ENCODE measurements at places on chromosomes 2 and 18.

DNA sequence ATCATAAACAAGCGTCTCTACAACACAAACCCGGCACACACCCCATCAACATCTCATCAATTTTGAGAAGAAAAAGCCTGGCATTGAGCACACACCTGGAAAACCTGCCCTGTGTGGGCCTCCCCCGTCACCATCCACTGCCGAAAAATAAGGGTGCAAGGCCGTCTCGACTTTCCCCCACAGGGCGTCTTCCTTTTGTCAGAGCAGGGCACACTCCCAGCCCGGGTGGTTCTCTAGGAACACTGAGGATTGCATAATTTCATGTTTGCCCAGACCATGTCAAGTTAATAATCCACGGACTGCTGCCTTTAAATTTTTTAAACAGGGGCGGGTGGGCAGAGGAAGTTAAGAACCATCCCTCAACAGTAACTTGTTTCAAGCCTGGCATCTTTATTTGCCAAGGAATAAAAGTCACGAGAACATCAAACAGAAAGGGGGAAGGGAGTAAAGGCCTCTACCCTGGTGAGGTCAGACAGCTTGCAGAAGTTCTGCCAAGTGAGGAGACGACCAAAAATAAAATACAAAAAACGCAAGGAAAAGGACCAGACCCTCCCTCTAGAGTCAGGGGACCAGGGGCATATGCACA lies 2.1 kb downstream of the TFCP2L1 start:
- DNase-seq: no peak

DNA sequence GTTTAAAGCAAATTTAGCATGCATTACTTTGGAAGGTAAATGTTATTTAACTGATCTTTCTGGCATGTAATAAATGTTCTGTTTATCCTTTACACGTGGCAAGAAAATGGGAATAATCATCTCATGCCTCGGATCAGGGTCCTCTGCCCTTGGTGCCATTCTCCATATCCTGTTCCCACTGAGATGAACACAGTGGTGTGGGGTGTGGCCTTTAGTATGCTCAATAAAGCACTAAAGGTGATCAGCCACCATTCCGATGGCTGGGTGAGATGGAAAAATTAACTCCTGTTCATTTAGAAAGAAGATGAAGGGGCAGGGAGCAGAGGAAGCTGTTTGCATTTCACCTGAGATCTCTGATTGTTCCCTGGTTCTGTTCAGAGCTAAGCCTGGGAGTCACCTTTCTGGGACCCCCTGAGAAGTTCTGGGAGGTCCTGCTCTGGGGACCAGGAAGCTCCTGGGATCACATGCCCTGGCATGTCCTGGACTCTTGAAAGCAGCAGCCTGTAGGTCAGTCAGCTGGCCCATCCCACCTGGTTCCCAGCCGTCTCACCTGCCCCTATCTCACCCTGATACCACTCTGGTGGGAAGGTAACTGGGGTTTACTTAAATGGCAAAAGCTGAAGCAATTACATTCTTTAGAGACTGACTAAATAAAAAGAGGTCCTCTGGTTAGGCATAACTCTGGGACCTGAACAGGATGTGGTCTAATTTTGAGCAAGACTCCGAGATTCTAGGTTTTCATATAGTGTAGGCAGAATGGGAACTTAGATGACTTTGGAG lies 288.9 kb upstream of the EPAS1 start:
- DNase-seq: no peak

DNA sequence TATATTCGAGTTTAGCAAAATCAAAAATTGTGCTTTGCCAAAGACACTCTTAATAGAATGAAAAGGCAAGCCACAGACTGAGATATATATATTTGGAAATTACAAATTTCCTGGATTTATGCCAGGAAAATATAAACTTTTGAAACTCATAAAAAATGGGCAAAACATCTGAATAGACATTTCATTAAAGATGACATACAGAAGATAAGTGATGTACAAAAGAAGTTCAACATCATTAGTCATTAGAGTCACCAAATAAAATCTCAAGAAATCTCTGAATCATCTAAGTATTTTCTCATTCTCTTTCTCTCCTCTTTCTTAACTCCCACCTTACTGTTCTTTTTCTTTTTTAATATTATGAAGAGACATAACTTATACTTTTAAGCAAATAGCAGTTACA lies 921.1 kb downstream of the DSC3 start:
- no peak for DNase-seq

DNA sequence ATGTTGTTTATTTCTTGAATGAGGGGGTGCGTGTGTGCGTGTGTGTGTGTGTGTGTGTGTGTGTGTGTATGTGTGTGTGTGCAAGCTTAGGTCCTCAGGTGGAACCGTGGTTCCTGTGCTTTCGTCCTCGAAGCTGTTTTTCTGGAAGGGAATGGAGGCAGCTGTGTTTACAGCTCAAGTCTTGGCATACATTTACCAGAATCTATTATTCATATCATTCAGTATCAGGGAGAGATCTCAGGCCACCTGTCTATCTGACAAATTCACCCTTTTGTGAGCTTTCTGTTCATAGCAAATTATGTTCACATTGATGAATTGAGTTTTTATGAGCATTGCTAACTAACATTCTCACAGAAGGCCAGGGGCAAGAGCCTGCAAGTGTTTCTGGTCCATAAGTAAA lies 550.4 kb downstream of the ARHGAP15 start:
- no peak for DNase-seq

GRCh38 chr2:32064021-32064601 lies 755 bp downstream of the SPAST start:
- no peak for DNase-seq

DNA sequence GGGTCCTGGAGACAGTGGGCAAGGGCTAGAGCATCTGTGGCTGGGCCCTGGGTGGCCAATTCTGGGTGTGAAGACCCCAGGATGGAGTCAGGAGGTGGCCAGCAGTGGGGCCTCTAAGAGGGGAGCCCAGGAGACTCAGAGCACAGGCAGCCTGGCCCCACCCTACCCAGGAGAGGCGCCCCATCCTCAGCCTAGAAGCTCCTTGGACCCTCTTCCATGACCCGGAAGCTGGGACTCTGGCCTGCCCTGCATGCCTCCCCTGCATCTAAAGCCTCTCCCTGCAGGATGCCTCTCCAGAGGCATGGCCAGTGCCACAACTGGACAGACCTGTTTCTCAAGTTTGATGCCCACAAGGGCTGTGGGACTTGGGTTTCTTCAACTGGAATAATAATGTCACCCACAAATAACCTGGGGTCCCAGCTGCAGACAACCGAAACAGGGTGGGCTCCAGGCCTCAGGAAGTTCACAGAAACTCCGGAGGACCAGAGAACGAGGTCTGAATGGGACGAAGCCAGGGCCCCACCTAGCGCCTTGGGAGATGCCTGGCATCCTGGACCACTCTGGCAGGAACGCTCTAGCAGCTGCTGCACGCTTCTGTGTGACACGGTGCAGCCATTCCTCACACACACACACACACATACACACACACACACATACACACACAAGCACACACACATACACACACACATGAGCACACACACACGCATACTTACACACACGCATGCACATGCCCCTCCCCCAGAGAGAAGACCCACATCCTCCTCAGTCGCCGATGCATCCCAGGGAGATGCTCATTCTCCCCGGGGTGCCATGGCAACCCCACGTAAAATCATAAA lies 16.4 kb downstream of the KCNIP3 start:
- peak; percentile 62 for DNase-seq

- no peak for DNase-seq
Measured at GRCh38 chr2:48508461-48509124, 21.4 kb upstream of the STON1 start.

GRCh38 chr18:45169610-45170009 lies 445.7 kb upstream of the SLC14A2 start:
- no peak for DNase-seq

DNA sequence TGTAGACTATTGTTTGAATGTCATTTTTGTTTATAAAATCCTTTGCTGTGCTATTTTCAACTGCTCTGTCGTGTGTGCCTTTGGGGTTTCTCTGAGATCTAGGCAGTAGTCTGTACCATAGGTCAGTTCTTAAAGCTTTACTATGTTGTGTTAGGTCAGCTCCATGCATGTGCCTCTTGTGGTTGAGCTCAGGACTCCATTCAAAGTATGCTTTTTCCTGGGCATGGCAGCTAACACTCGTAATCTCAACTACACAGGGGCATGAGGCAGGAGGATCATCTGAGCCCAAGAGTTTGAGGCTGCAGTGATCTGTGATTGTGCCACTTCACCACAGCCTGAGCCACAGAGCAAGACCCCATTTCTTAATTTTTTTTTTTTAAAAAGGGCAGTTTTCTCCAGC lies 174.4 kb upstream of the SPHKAP start:
- DNase-seq: no peak

DNA sequence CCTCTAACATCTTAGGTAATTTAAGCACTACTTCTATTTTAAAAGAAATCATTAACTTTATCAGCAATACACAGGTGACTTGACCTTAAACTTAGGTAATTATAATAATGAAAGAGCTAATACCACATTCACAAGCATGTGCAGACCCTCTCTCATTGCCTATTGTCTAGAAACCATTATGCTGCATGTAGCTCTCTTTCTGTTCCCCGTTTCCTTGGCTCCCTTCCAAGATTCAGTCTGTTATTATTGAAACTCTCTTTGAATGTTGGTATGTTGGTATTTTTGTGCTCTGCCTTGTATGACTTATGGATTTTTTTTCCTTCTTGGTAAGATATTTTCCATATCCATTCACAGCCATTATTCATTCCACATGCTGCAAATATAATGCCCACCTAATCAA lies 201.2 kb downstream of the CDCA7 start:
- DNase-seq: no peak

DNA sequence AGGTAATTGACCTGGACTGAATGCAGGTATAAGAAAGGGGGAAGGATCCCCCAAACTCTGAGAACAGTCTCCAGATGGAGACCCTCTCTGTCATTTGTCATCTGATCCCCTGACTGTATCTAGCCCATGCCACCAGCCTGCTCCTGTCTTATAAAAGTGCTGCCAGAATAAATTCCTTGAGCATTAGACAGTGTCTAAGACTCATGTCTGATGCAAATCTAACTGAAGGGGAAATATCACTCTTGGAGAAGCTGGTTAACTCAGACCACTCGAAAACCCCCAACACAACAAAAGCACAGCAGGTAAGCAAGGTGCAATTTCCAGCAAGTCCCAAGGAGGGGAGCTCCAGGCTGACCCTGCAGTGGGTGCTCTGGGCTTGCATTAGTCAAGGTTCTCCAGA lies 40.9 kb upstream of the KDM3A start:
- DNase-seq: no peak

DNA sequence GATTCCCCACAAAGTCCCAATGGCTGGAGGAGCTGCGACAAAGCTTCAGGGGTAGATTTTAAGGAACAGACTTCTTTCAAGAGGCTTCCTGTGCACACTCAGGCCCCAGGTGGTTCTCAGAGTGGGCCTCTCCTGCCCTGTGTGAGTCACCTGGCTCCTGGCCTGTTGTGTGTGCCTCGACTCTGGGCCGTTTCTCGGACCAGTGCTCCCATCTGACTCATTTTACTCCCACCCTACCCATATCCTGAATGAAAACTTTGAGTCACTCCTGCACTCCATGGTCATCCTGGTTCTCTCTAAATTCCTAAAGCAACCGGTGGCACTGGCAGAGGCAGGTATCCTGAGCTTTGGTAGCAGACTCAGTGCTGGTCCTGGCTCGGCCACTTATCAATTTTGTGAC lies 84.1 kb downstream of the CELF4 start:
- DNase-seq: peak; percentile 9

GRCh38 chr2:29767606-29768335 lies 153.6 kb downstream of the ALK start:
- peak; percentile 61 for DNase-seq

DNA sequence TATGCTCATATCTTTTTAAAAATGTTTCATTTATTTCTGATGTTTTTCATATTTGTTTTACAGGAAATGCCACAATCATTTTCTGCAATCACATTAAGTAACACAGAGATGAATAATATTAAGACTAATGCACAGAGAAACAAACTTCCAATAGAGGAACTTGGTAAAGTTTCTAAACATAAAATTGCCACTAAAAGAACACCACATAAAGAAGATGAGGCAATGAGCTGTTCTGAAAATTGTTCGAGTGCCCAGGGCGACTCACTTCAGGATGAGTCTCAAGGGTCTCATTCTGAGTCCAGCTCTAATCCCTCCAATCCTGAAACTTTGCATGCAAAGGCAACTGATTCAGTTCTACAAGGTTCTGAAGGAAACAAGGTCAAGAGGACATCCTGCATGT lies 70.4 kb downstream of the APLF start:
- DNase-seq: no peak

DNA sequence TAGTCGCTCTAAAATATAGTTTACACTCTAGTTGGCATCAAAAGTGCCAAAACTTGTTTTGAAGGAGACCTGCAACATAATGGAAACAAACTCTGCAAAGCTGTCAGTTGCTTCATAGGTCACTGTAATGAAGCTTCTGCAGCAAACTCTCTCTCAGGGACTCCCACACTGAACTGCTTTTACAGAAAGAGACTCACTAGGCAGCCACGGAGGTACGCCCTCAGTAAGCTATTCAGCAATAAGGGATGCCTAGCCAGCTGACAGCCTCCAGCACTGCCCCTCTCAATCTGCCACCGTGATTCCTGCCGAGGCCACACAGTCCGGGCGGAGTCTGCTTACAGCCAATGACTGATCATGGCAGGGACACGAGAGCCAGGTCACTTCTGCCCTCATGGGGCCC lies 51.1 kb downstream of the COLEC12 start:
- DNase-seq: no peak

DNA sequence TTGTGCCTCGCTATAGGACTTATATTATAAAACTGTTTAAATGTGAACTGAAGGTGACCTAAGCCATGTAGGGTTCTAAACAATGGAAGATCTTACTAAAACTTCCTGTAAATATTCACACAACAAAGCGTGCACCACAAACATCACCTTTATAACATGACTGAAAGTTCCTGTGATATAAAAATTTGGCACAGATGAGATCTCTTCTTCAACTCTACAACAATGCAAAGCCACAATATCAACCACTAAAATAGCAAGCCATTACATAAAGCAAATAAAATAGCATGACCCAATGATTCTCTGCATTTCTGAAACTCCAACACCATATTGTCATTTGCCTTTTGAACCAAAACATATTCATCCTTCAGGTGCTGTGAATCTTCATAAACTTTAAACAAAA lies 3.5 kb downstream of the YES1 start:
- DNase-seq: no peak

DNA sequence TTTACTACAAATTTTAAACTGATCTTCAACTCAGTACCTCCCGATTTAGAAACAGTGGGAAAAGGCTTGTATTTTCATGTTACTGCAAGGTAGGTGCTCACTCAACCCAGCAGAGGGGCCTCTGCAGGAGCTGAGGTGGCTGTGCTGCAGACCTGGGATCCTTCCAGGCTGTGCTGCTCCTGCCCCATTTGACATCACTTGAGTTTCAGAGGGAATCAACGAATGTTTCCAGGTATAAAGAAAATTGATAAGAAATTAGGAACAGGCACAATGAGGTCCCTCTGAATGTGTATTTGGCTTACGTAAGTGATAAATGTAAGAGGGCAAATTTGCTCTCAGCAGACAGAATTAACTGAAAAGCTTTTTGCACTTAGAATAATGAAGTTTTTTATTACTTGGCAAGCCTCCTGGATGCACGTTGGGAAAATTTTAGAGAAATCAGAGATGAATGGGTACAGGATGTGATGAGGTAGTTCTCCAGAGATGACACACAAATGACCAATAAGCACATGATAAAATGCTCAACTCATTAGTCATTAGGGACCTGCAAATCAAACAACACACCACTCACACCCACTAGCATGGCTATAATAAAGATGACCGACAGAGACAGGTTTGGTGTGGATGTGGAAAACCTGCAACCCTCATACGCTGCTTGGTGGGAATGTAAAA lies 114.0 kb downstream of the NOL10 start:
- DNase-seq: no peak

- no peak for DNase-seq
Measured at GRCh38 chr2:131413148-131413747, 49.3 kb upstream of the RAB6D start.

GRCh38 chr2:86633155-86633651 lies 9.5 kb upstream of the RNF103 start:
- DNase-seq: no peak
